ENCODE measurements at places on chromosomes 2 and 18.

GRCh38 chr2:199778655-199779054 is 72.3 kb downstream of the FTCDNL1 start:
- no peak for DNase-seq

- no peak for DNase-seq
Measured at GRCh38 chr18:13139885-13140450, 78.6 kb upstream of the LDLRAD4 start.

- DNase-seq: no peak
Measured at GRCh38 chr18:6607343-6607742, 122.2 kb upstream of the ARHGAP28 start.

DNA sequence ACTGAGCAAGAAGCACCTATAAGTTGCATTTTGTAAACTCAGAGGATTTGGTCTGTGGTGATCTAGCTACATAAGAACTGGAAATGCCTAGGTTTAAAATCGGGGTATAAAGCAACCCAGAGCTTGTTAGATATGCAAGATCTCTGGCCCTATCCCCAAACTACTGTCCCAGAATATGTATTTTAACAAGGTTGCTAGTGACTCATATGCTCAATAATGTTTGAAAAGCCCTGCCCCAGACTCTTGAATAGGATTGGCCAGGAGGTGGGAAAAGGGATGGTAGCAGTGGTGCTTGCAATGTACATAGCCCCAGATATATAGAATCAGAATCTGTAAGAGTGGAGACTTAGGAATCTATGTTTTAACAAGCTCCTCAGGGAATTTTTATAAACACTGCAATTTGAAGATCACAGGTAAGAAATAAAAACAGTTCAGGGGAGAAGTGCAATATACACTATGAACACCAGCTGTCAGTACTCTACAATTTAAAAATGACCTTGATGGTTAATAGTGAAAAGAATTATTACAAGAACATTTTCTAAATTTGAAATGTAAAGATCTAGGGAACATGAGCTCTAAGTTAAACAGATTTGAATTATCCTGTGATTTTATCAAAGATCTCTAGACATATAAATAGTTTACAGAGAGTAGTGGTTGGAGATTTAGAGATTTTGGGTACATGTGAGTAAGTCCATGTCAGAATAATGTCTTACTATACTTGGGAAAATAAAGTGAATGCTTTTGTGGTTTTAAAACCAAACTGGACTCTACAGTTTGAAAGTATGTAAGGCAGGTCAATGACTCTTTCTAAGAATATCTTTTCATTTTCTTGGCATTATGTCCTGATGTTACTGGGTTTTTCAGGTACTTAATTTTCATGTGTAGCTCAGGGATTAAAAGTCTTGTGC is 7.7 kb upstream of the MMADHC start:
- DNase-seq: no peak

- peak; percentile 78 for DNase-seq
Measured at GRCh38 chr2:182064019-182064778, 78.5 kb downstream of the PPP1R1C start.

- DNase-seq: no peak
Measured at GRCh38 chr18:26417190-26417589, 131.2 kb downstream of the KCTD1 start.

GRCh38 chr2:136777391-136777790 is 12.0 kb downstream of the THSD7B start:
- no peak for DNase-seq

DNA sequence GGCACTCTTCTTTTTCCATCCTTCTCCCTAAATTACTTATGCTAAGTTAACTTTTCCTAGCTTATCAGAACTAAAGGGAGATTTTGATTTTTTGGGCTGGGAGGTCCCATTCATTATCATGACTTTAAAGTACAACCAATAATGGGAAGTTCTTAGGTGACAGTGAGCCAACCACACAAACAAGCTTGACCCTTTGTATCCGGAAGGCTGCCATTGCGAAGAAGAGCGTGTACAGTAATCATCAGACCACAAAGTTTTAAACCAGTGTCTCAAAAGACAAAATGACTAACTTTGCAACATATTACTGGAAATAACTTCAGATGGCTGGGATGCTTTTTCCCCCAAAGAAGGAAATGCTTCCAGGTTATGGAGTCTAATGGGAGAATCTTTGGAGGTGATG is 298.1 kb downstream of the TGIF1 start:
- no peak for DNase-seq

DNA sequence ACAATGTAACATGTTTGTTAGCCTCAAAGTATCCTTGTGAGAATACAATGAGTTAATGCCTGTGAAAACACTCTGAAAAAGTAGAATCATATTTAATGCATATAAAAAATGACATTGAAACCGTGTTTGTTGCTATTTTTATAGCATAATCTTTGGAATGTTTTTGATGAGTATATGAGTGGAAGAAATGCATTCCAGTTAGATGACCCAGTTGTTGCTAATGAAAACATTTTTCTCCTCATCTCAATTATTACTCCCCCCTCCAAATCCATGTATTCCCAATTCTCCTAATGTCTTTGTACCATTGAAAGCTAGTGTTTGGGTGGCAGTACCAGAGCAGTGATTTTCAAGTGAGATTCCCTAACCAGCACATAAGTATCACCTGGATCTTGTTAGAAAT is 67.1 kb upstream of the DSEL start:
- DNase-seq: no peak

GRCh38 chr2:231682603-231683291 is 25.6 kb upstream of the PTMA start:
- no peak for DNase-seq

GRCh38 chr18:29154758-29155725 is 978.1 kb upstream of the CDH2 start:
- no peak for DNase-seq

DNA sequence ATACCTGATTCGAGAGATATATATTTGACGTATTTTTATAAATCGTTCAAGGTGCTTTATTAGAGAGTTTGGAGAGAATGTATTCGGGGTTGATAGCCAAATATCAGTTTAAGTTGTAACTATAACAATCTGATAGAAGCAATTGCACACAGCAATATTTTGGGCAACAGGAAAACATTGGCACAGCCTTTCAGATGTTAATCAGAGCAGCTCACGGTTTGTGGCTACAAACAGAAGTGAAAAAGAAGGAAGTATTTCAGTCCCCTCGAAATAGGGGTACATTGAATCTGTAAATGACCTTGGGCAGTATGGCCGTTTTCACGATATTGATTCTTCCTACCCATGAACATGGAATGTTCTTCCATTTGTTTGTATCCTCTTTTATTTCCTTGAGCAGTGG is 20.6 kb downstream of the SERPINB10 start:
- no peak for DNase-seq

- no peak for DNase-seq
Measured at GRCh38 chr2:180571559-180571958, 408.8 kb upstream of the UBE2E3 start.

DNA sequence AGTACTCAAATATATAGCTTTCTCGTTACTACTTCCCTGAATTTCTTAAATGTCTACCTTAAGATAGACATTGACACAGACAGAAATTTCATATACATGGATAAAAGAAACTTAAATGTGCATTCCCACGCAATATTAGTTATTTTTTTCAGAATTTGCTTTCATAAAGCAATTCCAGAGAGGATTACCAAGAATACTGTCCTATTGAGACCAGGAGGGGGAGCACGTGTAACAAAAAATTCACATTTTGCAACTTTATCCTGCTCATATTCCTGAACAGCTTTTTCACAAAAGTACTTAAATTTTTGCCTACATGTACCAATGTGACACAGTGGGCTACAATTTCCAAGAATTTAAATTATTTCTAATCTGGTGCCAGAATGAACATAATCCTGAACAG is 30.7 kb upstream of the ERCC3 start:
- peak; percentile 74 for DNase-seq

GRCh38 chr2:56040834-56041233 is 117.3 kb upstream of the EFEMP1 start:
- no peak for DNase-seq

DNA sequence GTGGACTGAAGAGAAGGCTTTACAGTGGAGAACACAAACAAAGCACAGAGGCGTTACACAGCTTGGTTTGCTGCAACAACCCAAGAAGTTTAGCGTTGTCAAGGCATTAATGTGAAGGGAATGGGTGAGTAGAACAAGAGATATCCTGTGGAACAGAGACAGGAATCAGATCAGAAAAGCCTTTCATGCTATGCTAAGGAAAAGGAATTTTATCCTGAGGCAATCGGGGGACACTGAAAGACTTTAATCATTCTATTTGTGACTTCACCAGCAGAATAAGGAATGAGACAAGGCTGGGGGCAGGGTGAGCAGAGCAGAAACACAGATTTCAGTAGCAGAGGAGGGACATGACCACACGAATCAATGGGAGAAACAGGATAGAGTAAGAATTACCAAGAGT is 600.7 kb downstream of the IRS1 start:
- DNase-seq: no peak

DNA sequence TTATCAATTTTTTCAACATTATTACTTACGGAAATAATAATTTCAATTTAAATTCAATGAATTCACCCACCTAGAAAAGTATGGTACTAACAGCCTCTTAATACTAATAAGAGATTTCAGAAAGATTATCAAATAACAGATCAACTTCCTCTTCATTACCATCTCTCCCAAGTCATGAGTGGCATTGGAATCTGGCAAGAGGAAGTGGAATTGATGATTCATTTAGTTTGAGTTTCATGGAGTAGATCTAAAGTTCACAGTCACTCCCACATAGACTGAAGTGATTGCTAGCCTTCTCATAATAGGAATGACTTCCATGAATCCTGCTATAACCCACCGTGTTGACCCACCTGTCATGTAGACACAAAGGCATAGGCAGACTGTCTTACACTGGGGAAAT is 77.7 kb upstream of the WDR75 start:
- DNase-seq: no peak

DNA sequence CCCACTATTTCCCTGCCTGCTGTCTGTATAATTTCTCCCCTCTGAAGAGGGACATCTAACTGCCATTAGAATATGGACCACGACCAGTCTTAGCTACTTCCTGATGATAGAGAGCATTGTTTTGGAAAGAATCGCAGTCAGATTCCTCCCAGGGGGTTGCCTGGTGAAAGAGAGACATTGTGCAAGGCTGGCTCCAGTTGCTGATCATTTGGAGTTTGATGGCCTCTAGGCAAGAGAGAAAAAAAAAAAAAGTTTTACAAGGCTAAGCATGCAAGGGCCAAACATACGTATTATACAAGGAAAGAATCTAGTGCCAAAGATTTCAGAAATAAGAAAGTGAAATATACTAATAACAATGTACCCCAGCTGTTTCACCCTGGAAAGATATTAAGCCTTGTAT is 182.2 kb downstream of the CMPK2 start:
- no peak for DNase-seq

GRCh38 chr18:72819050-72819449 is 48.7 kb downstream of the NETO1 start:
- no peak for DNase-seq

GRCh38 chr18:27202741-27203140 is 17.6 kb upstream of the CHST9 start:
- no peak for DNase-seq

- no peak for DNase-seq
Measured at GRCh38 chr2:68834737-68835376, 36.3 kb downstream of the BMP10 start.

GRCh38 chr2:79627237-79627636 is 114.4 kb downstream of the CTNNA2 start:
- no peak for DNase-seq

GRCh38 chr2:112048887-112049286 is 6.2 kb upstream of the TMEM87B start:
- DNase-seq: peak; percentile 76

- DNase-seq: no peak
Measured at GRCh38 chr2:241776336-241777169, at the start of gene GAL3ST2. GAL3ST2 (plus strand) TSS chr2:241776822; CDS start chr2:241776956, 134 bp downstream.

DNA sequence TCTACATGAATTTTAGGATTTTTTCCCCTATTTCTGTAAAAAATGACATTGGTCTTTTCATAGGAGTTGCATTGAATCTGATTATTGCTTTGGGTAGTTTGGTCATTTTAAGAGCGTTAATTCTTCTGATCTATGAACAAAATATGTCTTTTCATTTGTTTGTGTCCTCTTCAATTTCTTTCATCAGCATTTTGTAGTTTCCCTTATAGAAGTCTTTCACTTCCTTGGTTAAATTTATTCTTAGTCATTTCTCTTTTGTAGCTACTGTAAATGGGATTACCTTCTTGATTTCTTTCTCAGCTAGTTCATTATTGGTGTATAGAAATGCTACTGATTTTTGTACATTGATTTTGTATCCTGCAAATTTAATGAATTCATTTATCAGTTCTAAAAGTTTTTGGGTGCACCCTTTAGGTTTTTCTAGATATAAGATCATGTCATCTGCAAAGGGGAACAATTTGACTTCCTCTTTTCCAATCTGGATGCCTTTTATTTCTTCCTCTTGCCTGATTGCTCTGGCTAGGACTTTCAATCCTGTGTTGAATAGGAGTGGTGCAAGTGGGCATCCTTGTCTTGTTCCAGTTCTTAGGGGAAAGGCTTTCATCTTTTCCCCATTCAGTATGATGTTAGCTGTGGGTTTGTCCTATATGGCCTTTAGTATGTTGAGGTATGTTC is 36.6 kb upstream of the AAK1 start:
- no peak for DNase-seq

- DNase-seq: no peak
Measured at GRCh38 chr2:209463226-209463625, 39.4 kb downstream of the MAP2 start.

- peak; percentile 31 for DNase-seq
Measured at GRCh38 chr2:198375083-198375410, 570.7 kb downstream of the PLCL1 start.

DNA sequence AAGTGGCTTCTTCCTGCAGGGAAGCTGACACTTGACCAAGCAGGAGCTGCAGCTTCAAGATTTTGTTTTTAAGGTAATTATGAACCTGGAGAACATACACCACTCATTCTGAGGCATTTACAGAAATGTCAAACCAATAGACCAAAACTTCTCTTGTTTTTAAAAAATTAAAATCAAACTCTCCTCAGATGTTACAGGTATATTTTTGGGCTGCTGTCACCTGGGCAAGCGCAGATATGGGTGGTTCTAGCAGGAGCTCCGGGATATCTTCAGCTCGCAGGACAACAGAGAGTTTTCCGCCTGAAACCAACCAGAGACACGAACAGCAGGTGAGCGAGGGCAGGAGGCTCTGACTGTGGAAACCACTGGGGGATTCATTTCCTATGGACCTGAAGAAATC is 4.1 kb downstream of the LCT start:
- DNase-seq: no peak

DNA sequence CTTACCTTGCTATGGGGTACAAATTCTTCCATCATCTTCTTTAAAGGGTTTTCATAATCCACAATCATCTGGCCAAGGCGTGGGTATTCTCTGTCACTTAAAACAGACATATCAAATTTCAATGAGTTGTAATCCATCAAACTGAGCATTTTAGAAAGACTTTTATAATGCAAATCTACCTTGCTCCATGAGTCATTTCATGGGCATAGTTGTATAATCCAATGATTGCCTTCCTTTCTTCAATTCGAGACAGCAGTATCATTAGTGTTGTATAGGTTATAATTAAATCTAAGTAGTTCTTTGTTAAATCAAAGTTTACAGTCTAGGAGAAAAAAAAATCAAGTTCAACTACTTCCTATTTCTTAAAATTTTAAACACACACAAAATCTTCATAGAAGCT is 36.3 kb downstream of the NCKAP1 start:
- no peak for DNase-seq

- DNase-seq: no peak
Measured at GRCh38 chr2:36405183-36405582, 49.6 kb downstream of the CRIM1 start.

- DNase-seq: no peak
Measured at GRCh38 chr2:190186238-190186637, 123.7 kb upstream of the MSTN start.

Data from muscle of back (tissue), 13 donors.